Activated naive CD4-positive, alpha-beta T cell treated with anti-CD3 and anti-CD28 coated beads for 36 hours (primary cell): ENCODE measurements at places on chromosomes 2 and 18.

DNA sequence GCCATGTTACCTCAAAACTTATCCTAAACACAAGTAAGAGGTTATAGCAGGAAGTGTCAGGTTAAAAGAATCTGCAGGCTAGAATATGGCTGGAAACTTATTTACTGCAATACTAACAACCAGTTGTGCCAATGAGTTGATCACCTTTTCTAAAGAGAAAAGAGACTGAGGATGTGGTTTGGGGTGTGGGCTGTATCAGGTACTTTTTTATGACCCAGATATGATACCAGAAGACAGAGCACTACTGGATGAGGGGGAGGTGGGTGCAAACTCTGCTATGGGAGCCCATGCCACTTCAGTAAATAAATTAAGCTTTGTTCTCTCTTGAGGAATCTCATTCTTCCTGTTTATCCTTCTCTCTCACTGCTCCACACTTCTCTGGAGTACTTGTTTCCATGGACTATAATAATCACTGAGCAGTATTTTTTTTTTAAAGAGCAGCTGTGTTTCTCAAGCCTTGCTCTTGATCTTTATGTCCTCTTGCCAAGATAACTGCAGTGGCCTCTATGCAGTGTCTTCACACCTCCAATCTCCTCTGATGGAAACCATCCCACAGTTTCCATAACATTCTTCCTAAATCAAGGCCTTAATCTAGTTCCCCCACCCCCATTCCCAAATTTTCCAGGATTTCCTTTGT lies 51.2 kb upstream of the NOSTRIN start:
- peak; percentile 59 for DNase-seq

DNA sequence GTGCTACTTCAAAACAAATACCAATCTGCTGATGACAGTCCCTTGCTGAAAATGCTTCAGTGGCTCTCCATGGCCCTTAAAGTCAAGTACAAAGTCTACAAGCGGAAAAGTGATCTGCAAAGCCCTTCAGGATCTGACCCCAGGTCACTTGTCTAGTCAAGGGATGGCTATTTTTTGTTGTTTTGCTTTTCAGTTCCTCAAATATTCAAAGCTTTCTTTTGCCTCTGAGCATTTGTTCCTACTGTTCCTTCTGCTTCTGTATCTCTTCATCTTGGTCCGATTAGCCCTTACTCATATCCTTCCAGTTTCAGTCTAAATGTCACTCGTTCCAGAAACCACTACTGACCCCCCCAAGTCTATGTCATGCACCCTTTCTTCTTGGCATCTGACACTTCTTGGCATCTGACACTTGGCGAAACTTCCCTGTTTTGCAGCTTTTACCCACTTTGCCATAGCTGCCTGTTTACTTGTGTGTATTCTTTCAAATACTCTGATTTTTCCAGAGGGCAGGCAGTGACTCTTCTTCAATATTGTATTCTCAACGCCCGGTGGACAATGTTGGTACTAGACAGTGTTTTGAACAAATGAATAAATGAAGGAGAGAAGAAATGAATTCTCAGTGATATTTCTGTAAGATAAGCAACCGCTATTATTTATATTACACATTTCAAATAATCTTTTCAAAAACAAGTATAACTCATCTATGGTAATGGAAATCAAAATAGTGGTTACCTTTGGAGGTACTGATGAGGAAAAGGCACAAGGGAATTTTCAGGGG lies 175.9 kb upstream of the FN1 start:
- no peak for DNase-seq

DNA sequence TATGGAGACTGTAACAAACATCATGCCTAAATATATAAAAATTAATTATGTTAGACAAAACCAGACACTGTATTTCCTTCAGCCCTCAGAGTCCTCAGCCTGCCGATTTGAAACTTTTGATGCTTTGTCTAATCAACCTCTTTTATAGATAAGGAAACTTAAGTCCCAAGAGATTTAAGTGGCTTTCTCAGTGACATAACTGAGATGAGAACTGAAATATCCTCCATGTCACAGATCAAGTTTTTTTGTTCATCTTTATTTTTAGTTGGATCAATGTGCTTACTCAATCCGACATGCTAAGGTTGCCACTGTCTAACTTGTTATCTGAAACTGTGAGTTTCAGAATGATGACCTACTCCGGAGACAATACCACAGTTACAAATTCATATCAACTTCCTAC lies 72.3 kb downstream of the BARD1 start:
- DNase-seq, result no peak

DNA sequence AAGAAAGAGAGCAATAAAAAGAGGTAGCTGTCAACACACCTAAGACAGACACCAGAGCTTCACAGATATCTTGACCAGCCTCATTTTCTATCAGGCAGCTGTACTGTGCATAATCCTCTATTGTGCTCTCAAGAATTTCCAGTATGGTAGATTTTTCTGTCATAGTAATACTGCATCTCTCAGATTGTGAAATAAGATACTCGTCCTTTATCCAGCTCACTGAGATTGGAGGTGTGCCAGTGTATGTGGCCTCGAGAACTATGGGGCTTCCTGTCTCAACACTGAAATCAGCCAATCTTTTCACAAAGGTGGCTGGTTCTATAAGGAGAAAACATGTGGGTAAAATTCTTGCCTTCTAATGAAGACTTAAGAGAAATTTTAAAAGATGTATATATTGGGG lies 88.9 kb downstream of the TTN start:
- no peak for DNase-seq

DNA sequence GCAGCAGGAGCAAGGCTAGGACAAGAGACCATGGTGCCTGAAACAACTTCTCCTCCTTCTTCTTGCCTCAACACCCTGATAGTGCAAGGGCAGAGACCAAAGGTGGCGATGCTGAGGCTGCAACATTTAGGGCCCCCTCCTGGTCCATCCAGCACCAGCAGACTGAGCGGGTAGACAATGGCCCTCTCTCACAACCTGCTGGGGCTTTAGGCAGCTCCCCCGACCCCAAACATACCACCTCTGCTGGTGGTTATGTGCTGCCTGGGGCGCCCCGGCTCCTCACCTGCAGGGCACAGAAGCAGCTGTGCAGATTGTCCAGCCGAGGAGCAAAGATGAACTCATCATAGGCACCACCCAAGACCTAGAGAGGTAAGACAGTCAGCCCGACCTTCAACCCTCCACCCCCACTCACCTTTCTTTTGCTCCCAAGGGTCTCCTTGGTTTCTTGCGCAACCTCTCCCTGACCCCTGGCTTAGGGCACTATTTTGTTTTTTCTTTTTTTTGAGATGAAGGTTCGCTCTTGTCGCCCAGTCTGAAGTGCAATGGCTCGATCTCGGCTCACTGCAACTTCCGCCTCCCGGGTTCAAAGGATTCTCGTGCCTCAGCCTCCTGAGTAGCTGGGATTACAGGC lies 3.5 kb downstream of the DNPEP start:
- no peak for DNase-seq

DNA sequence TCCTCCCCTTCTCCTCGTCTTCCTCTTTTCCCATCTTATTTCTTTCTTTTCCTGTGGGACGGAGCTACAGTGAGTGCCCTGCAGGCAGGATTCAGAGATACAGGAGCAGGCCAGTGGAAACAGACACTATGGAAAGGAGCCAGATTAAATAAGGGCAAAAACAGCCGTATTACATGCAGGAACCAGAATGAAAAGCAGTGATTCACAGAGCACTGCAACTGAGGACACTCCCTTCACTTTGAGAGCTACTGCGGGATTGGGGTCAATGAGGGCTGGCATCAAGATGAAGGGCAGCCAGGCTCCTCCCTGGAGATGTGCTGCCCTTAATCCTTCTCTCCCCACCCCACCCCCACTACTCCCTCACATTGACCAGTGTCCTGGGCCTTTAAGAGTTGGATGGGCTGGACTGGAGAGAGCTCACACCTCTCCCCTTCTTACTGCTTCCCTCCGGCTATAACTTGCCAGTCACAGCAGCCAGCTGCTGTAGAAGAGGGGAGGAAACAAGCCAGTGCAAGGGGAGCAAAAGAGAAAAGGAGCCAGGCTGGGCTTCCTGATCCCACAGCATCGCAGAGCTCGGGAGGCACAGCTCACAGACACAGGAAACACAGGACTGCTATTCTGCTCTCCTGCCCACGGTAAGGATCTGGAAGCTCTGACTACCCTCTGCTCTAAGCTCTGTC lies at the start of gene PLCD4:
TSS of gene PLCD4 (plus strand) at position 464 of the 680 bp plus-strand sequence. CDS start 7,841 bp downstream, outside the sequence.
- no peak for DNase-seq

- DNase-seq, result no peak
Measured at GRCh38 chr2:173865971-173866873, 99.0 kb downstream of the SP3 start.

DNA sequence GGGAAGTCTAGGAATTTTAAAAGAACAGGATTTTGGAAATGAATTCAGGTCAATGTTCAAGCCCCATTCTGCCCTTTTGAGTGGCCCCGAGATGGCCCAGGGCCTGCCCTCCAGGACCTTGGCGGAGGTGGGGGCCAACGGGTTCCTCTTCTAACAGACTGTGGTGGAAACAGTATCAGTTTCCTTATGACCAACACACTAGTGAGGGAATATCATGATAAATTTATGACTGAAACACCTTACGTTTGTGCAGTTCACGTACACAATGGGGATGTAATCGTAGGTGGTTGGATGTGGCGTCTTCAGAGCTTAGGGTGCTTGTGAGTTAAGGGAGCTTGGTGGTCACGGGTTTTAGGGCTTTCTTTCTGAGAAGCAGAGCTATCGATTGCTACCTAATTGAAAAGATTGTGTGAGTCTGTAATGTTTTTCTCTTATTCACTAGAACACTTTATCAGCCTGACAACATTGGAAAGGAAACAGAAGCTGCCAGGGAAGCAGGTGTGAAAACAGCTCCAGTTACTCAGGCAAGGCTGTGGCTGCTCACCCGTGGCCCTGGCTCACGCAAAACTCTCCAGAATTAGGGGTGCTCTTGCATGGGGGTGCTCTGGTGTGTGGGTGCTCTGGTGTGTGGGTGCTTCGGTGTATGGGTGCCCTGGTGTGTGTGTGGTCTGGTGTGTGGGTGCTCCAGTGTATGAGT lies 165.3 kb downstream of the SNTG2 start:
- DNase-seq, result no peak

DNA sequence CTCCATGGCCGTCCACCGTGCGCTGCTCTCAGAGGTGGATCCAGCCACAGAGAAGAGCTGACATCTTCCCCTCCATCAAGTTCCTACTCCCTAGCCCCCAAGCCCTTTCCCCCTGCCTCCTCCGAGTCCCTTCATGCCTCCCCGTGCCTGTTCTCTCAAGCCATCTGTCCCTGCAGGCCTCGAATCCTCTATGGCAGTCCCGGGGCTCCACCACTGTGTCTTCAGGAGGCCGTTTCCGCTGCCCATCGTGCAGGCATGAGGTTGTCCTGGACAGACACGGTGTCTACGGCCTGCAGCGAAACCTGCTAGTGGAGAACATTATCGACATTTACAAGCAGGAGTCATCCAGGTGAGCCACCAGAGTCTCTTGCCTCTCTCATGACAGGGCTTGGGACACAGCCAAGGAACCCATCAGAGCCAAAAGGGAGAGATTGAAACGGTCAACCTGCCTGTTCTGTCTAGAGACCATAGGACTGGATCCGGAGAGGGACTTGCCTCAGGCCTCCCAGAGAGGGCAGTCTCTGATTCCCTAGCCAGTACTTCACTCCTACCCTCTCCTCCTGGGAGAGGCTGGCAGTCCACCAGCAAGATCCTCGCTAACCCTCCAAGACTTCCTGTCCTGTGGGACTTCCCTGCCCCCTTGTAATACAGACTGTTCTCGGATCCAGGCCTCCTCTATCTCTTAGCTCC lies 9.7 kb downstream of the UCN start:
- DNase-seq, result no peak

DNA sequence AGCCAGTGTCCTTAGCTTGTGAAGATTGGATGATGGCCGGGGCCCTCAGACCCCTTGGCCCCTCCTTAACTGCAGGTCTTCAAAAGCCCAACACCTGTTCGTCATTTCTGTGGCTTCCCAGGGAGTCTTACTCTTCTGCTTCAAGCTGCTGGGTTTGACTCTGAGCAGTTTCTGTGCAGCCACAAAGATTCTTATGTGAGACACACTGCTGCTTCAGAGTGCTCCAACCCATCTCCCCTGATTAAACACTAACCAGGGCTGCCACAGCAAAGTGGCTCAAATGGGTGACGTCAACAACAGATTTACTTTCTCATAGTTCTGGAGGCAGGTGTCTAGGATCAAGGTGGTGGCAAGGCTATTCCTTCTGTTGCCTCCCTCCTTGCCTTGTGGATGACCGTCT lies 40.8 kb downstream of the TSN start:
- no peak for DNase-seq

- no peak for DNase-seq
Measured at GRCh38 chr2:98514879-98515249, 70.2 kb downstream of the INPP4A start.

GRCh38 chr2:238596571-238597551 lies 170.1 kb downstream of the ASB1 start:
- DNase-seq, result no peak

DNA sequence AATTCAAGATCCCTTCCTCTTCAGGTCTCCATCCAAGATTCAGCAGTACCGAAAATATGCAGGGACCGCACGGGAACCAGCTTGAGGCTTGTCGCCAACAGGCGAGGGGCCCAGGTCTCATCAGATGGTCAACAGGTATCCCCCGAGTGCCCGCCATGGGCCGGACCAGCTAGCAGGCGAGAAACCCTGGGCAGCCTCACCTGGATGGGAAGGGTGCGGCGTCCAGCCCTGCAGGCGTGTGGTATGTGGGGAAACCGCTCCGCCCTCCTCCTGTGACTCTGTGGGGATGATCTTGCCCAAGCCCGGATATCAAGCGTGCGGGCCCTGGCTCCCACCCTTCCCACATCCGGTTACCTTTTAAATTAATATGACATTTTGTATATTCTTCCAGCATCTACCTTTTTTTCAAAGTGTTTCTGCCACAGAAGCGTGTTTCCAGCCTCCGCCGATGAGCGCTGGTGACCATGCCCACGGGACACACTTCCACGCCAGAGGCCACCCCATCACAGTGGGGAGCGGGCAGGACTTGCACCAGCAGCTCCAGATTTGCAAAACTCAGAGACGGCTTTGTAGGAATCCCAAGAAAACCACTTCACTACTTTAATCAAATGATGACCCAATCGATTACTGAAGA lies 33.2 kb downstream of the ZNF516 start:
- DNase-seq, result no peak

GRCh38 chr2:196149948-196150347 lies 21.4 kb downstream of the STK17B start:
- no peak for DNase-seq

DNA sequence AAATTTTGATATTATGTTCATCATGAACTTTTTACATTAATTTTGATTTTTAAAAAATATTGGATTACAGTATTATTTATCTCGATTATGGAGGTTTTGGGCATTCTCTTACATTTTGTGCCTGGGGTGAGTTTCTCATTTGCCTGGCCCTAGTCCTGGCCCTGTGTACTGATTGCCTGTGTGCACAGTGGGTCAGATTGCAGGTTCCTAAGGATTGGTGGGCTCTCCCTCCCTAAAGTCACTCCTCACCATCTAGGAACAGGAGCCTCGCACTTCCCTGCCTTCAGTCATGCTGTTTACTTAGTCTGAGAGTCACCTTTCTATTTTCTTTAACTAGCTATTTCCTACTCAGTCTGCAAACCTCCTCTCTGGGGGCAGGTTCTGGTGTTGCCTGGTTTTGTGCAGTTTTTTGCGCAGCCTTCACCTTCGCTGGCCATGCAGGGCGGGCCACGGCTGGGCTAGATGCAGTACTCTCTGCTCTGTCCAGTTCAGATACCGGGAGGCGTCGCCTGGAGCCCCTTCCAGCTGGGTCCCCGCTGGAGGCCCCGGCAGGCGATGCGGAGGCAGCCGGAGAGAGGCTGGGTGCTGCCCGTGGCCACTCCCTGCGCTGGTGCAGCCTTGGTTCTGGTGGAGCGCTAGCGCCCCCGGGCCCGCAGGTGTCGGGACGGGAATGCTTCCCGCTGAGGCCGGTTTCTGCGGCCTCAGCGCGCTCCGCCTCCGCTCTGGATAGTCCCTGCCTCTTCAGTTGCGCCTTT lies 23.3 kb upstream of the MC5R start:
- peak; percentile 77 for DNase-seq

- DNase-seq, result no peak
Measured at GRCh38 chr18:47978603-47979002, 48.1 kb upstream of the SMAD2 start.
